ENCODE measurements at places on chromosomes 1 and 21.

GRCh38 chr1:161119092-161119903 lies 1.4 kb downstream of the NIT1 start:
- peak; percentile 81 for DNase-seq

DNA sequence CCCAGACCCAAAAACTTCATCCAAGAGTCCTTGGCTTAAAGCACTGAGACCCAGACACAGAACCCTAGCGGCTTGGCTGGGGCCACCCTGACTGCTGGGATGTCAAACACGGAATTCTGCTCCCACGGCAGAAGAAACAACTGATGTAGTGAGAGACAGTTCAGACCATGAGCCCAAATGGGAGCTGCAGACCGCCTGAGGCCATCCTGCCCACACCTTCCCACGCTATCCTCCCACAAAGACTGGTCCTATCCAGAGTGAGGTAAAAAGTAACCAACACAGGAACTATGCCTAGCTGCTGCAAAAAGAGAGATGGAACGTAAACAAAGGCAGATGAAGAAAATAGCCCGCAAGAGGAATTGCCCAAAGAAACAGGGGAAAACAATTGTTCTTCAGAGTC lies 203.3 kb downstream of the PTPRU start:
- DNase-seq, result no peak

DNA sequence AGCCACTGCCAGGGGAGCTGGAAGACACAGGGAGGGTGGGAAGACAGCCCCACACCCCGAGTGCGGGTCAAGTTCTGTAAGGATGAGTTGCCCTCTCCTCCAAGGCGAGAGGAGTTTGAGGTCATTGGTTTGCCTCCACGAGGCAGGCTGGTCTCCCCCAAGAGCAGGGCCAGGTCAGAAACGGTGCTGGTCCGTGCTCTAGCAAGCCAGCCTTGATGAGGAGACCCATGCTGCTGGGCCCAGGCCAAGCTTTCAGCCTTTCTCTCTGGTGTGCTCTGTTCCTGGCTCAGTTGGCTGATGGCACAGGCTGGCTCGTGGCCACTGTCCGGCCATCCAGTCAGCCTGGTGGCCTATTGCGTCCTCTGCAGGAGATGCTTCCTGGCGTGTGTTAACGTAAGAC lies 12.0 kb upstream of the PCBP3 start:
- no peak for DNase-seq

GRCh38 chr1:71766748-71767147 lies 515.6 kb downstream of the NEGR1 start:
- DNase-seq, result no peak

GRCh38 chr1:186482661-186483255 lies 21.8 kb upstream of the PDC start:
- DNase-seq, result peak; percentile 21

DNA sequence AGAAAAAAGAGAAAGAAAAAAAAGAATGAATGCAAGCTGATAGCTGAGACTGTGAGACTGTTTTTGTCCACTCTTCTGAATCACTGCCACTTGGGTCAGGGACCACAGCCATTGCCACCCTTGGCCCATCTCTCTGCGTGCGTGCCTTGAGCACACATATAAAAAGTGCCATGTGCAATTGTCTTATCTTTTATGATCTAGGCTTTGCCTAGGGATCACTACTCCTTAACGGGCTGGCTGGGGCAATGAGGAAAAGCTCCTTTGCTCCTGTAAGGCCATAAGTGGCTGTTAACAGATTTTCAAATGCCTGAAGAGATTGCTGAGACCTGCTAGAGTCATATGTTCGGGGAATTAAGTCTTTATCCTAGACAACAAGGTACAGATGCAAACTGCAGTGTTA lies 8.2 kb downstream of the SPATA46 start:
- DNase-seq, result no peak

DNA sequence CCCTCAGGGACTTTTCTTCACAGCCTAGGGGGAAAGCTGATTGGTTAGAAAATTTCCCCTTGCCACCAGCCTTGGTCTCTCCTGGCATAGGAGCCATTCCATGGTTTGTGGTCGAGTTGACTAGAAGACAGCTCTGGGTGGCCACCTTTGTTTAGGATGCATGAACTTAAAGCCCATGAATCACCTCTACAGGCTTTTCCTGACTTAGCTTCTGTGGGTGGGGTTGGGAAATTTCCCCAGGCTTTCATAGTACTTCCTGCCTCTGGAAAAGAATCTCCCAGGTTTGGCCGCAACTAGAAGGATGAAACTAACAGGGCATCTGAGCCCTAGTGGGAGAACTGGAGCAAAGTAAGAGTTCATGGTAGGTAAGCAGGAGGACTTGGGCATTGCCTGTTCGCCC lies 72.6 kb downstream of the SNRPE start:
- DNase-seq, result no peak

- DNase-seq, result no peak
These were observed 11.4 kb downstream of the PRPF3 start for GRCh38 chr1:150332651-150333290.

DNA sequence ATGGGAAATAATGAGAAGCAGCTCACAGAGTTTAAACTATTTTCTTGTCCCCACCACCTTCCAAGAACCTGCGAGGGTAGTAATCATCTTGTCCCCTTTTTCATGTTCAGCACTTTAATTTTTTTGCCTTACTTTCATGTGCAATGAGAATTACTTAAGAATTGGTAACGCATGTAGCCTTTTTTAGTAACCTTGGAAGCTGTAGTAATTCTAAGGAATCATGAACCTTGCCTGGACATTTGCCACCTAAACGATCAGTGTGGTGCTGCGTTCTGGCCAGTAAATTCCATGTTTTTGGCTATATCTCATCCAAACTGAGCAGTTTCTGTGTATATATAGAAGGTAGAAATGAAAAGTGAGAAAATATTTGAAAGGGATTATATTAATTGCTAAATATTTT lies 3.9 kb upstream of the VAMP3 start:
- DNase-seq, result no peak

DNA sequence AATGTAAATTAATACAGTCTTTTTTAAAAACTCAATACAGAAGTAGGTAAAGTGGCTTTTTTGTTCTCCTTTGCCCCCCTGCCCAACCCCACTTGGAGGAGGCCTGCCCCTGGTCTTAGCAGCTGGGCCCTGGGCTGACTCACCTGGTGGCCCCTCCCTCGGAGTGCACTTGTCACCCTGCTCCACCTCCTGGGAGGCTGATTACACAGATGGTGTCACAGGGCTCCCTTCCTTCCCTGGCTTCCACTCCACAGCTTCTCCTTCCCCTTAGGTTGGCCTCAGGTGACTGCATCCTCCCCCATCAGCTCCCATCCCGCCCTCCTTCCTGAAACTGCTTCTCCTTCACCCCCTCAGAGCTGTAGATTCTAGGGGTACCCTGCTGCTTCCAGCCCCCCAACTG lies 11.7 kb upstream of the CAPN9 start:
- DNase-seq, result no peak

GRCh38 chr1:172414331-172414730 lies 6.2 kb upstream of the C1orf105 start:
- no peak for DNase-seq

DNA sequence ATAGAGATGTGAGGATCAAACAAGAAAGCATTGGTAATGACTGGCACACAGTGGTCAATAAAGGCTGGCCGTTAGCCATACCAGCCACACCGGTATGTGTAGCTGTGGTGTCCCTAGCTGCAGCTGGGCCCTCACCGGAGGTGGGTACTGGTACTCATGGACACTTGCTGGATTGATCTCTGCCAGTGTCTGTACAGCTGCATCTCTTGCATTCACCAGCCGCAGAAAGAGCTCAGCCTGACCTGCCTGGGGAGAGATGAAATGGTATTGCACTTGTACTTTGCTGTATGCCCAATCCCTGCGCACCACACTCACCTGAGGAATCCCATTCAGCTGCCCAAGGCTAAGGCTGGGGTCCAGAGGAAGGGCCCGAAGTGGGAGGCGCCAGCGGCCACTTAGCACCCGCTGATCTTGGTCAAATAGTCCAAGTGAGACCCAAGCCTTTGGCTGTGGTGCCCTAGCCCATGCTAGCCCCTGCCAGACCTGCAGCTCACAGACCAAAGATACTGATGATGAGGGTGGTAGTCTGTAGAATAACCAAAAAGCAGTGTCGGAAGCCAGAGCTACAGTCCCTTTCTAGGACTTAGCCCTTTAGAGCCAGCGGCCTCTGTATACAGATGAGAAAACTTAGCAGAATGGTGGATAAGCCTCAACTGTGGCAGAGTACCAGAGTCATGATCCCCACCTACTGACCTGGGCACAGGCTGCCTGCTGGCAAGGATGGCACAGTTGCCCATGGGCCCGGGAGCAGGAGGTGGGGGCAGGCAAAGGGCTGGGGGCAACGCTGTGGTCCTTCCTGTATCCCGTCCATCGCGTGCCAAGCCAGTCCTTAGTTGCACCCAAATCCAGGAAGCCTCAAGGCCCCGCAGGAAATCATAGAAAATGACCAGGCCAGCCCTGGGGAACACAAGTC lies 3.0 kb downstream of the CCDC17 start:
- peak; percentile 36 for DNase-seq

DNA sequence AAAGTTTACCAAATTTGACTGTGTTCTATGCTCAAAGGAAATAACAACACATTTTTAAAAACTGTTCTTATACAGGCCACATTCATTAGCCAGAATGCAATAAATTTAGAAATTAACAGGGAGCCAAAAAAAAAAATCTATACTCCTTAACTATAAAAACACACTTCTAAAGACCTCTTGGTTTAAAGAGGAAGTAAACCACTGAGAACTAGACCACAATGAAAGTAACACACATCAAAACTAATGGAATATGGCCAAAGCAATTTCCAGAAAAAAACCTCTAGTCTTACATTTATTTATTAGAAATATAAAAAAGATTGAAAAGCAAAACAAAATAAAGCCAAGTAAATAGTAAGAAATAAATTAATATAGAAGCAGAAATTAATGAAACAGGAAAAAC lies 48.9 kb upstream of the GADD45A start:
- no peak for DNase-seq

GRCh38 chr1:205435578-205436573 lies 14.0 kb upstream of the LEMD1 start:
- peak; percentile 63 for DNase-seq

DNA sequence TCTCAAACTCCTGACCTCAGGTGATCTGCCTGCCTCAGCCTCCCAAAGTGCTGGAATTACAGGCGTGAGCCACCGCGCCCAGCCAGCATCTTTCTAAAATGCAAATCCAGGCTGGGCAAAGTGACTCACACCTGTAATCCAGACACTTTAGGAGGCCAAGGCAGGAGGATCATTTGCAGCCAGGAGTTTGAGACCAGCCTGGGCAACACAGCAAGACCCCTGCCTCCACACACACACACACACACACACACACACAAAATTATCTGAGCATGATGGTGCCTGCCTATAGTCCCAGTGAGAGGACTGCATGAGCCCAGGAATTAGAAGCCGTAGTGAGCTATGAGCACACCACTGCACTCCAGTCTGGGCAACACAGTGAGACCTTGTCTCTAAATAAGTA lies 16.8 kb upstream of the PABPC4 start:
- no peak for DNase-seq

GRCh38 chr1:27961646-27962221 lies 2.0 kb downstream of the XKR8 start:
- DNase-seq, result peak; percentile 74

- no peak for DNase-seq
These were observed 61.9 kb upstream of the HSD17B7 start for GRCh38 chr1:162728573-162728972.

DNA sequence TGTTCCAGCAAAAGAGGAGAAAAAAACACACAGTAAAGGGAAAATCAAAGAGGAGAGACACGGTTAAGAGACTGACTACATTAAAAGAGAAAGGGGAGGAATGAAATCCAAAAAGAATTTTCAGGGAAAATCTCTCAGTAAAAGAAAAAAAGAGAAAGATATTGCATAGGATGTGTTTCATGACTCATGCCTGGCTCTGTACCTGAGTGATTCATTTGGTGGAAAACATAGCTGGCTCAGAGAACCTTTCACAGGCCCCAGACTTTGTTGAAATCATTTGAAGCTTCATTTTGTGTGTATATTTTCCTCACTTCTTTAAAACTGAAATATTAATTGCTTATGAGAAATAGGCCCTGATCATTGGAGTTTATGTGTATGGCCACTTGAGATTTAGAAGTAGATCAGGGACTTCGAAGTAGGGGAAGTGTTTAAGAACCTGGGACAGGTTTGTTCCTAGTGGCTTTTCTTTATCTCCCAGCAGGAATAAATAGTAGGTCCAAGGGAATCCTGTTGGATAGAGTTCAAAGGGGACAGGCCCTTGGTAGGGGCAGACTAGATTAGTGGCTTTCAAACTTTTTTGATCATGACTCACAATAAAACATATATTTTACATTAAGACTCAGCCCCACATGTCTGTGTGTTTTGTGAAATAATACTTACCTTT lies 239.1 kb upstream of the SGIP1 start:
- no peak for DNase-seq

Measured in H7 (cell line).